ENCODE measurements at places on chromosomes 7 and 10.

DNA sequence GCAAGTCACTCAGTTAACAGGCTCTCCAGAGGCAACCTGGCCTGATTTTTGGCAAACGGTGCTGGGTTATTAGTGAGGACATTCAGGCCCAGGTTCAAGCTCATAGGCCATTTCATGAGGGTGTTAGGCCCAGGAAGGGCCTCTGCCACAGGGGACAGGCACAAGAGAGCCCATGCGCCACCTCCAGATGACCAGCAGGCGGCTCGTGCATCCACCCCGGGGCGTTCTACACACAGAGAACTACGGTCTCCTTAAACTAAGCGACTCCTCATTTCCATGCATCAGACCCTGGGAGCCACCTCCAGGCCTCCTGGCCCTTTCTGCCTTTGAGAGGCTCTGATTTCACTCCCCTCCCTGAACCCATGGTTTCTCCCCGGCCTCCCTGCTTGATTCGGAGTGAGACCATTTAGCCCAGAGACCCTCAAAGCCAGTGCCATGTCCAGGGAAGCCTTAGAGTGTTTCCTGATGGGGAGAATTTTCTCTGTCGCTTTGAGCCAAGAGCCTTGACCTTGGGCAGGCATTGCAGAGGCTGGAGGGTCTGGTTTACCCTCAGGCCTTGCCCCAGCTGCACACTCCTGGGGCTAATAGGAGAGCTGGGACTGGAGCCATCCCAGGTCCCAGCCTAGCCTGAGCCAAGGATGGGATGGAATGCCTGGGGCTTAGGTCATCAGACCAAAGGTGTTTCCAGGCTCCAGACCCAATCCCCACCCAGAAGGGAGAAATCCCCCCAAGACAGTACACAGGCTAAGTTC lies 188.0 kb downstream of the GRID1 start:
- no peak overlapping the region for H3K27ac ChIP-seq
- no peaks in the 10 kb centered on the region for H3K36me3 ChIP-seq
- H3K4me1 ChIP-seq, result no peaks in the 10 kb centered on the region
- H3K27me3 ChIP-seq, result no peaks in the 10 kb centered on the region
- no peak overlapping the region for H3K4me3 ChIP-seq

- no peak overlapping the region for H3K27ac ChIP-seq
- H3K27me3 ChIP-seq, result no peaks in the 10 kb centered on the region
- H3K4me1 ChIP-seq, result no peaks in the 10 kb centered on the region
Observed at GRCh38 chr7:159210581-159211235, 66.0 kb upstream of the VIPR2 start.

GRCh38 chr10:33160151-33160550 lies 174.3 kb downstream of the NRP1 start:
- DNase-seq, result no peak
- H3K36me3 ChIP-seq, result no peaks in the 10 kb centered on the region
- no peak overlapping the region for H3K4me3 ChIP-seq

DNA sequence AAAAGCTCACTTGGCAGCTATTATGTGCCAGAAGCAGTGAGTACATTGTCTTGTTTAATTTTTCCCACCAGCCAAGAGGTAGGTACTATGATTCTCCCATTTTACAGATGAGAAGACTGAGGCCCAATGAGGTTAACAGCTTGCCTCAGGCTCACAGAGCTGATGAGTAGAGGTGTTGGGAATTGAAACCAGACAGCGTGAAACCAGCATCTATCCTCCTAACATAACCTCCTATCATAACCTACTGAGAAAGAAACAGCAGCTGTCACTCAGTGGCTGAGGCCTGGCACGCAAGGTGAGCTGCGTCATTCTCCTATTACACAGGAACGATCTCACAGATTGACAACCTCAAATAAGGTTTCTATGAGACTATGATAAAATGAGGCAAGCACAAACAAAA lies 6.2 kb downstream of the PYROXD2 start:
- H3K4me1 ChIP-seq, result peaks cover 3% of the 10 kb centered on the region
- no peaks in the 10 kb centered on the region for H3K27me3 ChIP-seq
- no peaks in the 10 kb centered on the region for H3K36me3 ChIP-seq
- H3K27ac ChIP-seq, result no peak overlapping the region

- H3K27me3 ChIP-seq, result no peaks in the 10 kb centered on the region
- H3K4me3 ChIP-seq, result no peak overlapping the region
- no peaks in the 10 kb centered on the region for H3K4me1 ChIP-seq
- peak; percentile 73 for DNase-seq
- H3K36me3 ChIP-seq, result no peaks in the 10 kb centered on the region
Observed at GRCh38 chr10:131242007-131242406, 69.5 kb downstream of the TCERG1L start.

DNA sequence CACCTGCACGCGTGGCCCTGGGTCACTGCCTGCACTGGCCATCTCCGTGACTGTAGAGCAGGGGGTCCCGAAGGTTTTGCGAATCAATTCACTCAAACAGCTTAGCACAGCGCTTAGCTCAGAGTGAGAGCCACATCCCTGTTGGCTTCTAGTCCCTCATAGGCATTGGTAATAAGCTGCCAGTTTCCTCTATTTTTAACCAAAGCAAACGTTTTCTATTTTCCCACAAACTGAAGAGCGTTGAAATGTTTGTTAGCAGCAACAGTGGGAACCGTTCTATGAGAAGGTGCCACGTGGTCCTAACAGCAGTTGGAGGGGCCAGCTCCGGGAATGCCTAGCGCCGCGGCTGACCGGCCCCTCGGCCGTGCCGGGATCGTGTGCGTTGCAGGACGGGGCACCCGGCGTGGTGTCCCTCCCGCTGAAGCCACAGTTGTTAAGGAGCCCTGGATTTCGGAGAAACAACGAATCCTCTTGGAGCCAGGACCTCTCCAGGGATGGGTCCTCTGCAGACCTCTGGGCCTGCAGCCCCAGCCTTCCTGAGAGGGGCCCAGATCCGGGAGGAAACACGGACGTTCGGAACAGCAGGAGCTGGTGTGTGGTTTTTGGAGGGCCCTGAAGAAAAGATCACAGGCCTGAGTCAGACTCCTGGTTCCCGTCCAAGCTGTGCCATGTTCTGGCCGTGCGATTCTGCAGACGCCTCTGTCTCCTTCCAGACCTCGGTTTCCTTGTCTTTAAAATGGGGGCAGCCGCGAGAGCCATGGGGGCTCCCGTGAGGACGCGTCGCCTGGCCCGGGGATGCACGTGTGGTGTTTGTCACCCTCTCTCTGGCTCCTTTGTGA lies 40.3 kb downstream of the FAM20C start:
- no peak for DNase-seq
- no peaks in the 10 kb centered on the region for H3K27me3 ChIP-seq
- no peaks in the 10 kb centered on the region for H3K4me1 ChIP-seq
- H3K36me3 ChIP-seq, result no peaks in the 10 kb centered on the region
- no peak overlapping the region for H3K4me3 ChIP-seq

DNA sequence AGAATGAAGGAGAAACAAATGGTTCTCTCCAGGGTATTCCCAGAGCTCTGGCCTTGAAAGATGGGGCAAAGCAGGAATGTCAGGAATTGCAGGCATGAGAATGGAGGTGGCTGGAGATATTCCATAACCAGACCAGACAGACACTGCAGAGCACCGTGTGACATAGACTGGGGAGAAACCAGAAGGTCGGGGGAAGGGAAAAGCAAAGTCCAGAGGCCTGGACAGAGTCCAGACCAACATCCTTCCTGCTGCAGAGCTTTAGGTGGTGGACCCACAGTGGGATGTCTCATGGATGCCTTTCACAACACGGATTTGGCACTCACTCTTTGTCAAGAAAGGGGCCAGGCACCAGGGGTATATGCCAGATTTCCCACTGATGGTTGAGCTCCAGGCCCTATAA lies 177.2 kb upstream of the INHBA start:
- DNase-seq, result no peak
- H3K27ac ChIP-seq, result peak overlapping the region; percentile 90
- no peaks in the 10 kb centered on the region for H3K27me3 ChIP-seq
- no peaks in the 10 kb centered on the region for H3K36me3 ChIP-seq

GRCh38 chr7:22404421-22405023 lies 47.6 kb upstream of the RAPGEF5 start:
- no peaks in the 10 kb centered on the region for H3K36me3 ChIP-seq
- peaks cover 11% of the 10 kb centered on the region for H3K4me1 ChIP-seq
- H3K27me3 ChIP-seq, result no peaks in the 10 kb centered on the region

DNA sequence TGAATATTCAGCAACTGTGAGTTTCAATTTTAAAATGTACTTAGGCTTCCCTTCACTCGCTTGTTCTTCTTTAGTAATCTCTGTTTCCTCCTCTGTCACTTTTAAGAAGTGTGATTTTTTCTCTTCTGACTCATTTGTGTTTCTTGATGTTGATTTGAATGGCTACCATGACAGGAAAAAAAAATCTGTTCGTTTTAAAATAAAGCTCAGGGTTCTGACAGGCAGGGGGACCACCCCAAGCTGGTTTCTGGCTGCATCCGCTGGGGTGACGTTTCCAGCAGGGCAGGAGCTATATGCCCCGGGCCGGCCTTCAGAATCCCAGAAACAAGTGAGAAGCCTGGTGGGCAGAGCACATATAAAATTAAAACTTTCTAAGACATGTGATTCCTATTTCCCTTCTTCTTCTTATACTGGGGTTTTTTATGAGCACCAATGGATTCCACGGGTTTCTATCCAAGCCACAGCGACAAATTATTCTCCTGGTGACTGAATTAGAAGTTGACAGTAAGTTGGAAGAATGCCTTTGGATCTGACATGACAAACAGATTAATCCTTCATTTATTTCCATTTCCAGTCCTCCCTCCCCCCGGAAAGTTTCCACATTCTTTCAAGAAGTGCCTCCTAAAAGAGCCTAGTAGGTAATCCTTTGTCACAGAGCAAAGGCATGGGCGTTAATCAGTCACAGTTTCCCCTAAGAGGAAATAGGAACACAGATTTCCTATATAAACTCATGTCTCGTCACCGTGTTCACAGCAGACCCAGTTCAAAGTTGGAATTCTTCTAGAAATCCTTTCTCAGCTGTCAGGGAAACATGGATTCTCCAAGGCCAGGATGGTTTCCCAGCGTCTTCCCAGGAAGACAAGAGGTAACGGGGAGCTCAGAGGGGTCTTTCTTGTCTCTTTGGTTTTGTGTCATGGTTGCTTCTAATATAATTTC lies 79.9 kb downstream of the PTPRE start:
- no peak overlapping the region for H3K4me3 ChIP-seq
- H3K4me1 ChIP-seq, result peaks cover 8% of the 10 kb centered on the region
- DNase-seq, result no peak
- no peaks in the 10 kb centered on the region for H3K36me3 ChIP-seq
- no peaks in the 10 kb centered on the region for H3K27me3 ChIP-seq

DNA sequence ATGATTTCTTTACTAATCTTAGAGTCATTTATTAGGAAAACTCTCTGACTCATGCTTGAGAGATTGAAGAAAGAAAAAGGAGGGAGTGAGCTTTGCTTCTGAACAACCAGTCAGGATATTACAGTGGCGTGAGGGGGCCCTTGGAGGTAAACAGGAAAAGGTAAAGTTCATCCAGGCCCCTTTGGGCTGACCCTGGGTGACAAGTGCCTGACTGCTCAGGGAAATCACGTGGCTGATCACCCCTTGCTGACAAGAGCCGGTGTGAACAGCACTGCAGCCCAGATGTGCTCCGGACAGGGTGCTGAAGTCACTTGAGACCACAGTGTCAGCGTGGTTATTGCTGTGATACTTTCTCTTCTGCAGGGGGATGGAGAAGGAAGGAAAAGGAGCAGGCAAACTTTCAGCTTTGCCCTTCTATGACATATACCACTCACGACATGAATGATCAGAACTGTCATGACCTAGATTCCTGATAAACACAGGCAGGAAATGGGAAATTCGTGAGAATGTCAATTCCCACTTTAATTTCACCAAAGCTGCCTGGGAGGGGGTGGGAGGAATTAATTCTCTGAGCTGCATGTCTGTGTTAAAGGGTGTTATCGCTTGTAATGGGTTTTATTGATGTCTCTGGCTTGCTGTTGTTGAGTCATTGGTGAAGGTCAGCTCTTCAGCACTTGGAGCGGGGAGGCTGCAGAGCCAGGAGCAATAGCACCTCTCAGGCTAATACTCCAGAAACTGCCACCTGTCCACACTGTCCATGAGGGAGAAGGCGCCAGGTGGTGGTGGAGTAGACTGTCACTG lies 139.8 kb upstream of the AOAH start:
- no peak overlapping the region for H3K27ac ChIP-seq
- H3K27me3 ChIP-seq, result no peaks in the 10 kb centered on the region
- DNase-seq, result peak; percentile 40
- H3K4me3 ChIP-seq, result no peak overlapping the region

DNA sequence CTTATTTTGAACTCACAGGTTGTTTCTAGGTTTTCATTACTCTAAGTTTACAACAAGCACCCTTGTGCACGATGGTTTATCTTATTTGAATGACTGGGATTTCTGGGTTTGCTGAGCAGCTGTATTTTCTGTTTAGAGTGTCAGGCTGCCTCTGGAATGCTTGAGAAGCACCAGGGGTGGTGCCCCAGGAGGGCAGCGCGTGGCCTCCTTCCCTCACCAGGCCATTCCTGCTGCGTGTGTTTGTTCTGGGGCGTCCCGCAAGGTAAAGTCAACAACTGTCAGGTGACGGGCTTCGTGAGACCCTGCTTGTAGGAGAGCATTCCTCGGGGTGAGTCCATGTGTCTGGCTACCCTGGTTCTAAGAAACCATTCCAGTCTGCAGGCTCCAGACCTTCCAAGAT lies 54.9 kb downstream of the FAM171A1 start:
- no peak overlapping the region for H3K27ac ChIP-seq
- H3K36me3 ChIP-seq, result no peaks in the 10 kb centered on the region
- DNase-seq, result no peak

GRCh38 chr10:122465401-122466040 lies 4.2 kb downstream of the HTRA1 start:
- H3K4me3 ChIP-seq, result no peak overlapping the region
- no peak overlapping the region for H3K27ac ChIP-seq
- DNase-seq, result no peak
- peaks cover 13% of the 10 kb centered on the region for H3K4me1 ChIP-seq
- H3K27me3 ChIP-seq, result no peaks in the 10 kb centered on the region

GRCh38 chr10:25982107-25982506 lies 48.1 kb downstream of the MYO3A start:
- no peaks in the 10 kb centered on the region for H3K4me1 ChIP-seq
- DNase-seq, result no peak
- H3K36me3 ChIP-seq, result no peaks in the 10 kb centered on the region
- no peak overlapping the region for H3K4me3 ChIP-seq

DNA sequence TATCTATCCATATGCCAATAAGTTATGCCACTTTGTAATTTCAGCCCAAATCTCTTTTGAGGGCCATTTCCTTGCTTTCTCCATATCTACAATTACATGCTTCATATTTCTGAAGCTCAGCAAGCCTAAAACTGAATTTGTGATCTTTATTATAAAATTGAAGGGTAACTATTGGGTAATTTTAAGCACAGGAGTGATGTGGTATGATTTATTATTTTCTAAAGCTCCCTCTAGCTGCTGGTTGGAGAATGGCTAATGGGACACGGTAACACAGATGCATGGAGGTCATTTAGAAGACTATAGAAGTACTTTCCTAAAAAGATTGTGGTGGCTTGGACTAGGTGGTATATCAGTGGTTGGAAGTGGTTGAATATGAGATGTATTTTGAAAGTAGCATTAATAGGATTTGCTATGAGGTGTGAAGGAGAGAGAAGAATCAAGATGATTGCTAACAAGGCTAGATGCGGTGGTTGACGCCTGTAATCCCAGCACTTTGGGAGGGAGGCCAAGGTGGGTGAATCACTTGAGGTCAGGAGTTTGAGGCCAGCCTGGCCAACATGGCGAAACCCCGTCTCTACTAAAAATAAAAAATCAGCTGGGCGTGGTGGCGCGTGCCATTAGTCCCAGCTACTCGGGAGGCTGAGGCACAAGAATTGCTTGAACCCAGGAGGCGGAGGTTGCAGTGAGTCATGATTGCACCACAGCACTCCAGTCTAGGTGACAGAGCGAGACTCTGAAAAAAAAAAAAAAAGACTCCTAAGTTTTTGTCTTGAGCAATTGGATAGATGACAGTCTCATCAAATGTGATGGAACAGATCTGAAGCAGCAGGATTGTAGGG lies 13.9 kb downstream of the KLHDC10 start:
- no peak overlapping the region for H3K27ac ChIP-seq
- H3K27me3 ChIP-seq, result no peaks in the 10 kb centered on the region
- no peaks in the 10 kb centered on the region for H3K36me3 ChIP-seq
- no peak for DNase-seq
- no peak overlapping the region for H3K4me3 ChIP-seq
